ENCODE measurements at places on chromosomes 7 and 10.

DNA sequence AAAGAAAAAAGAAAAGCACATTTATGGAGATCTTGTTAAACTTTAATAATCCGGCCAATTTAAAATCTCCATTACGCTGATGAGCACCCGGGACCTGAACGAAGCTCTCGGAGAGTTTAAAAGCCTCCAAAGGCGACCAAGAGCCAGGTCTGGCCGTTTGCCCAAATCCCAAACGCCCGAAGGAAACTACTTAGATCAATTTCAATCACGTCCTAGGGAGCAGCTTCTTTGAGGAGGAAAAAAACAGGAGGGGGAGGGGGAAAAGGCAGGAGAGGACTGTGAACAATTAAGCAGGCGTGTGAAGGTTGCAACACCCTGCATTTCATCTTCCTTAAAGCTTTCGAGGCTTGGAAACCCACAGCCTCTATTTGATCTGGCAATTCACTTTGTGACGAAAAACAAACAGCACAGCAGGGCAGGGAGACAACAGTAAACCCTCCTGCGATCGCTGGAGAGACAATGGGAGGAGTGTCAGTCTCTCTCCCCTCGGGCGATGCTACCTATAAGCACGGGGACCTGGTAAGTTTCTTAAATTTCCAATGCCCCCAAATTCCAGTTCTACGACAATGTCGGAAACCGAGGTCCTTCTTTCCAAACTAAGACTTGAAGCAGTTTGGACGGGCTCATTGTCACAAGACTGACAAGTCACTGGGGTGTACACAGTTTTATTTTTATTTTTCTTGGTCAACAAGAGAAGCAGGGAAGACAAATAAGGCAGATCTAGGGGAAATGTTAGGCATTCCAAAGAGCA lies 1.2 kb downstream of the KLF6 start:
- DNase-seq, result no peak

DNA sequence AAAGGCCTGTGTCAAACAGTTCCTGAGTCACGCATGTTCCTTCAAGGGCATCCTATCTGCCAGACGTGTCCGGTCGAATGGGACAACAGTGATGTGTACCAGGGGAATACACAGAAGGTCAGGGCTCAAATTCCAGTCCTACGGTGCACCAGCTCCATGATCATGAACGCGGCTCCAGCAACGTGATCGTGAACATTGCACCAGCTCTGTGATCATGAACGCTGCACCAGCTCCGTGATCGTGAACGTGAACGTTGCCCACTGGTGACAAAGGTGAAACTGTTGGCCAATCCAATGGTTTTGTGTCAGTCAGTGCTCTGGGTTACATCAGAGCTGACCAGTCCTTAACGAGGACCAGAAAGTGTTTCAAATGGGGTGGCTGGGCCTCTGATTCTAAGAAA lies 4.3 kb upstream of the PTPRN2 start:
- DNase-seq, result no peak

GRCh38 chr10:26385443-26385842 lies 52.7 kb upstream of the APBB1IP start:
- no peak for DNase-seq

GRCh38 chr7:43905956-43906330 lies 453 bp downstream of the URGCP start:
- no peak for DNase-seq

DNA sequence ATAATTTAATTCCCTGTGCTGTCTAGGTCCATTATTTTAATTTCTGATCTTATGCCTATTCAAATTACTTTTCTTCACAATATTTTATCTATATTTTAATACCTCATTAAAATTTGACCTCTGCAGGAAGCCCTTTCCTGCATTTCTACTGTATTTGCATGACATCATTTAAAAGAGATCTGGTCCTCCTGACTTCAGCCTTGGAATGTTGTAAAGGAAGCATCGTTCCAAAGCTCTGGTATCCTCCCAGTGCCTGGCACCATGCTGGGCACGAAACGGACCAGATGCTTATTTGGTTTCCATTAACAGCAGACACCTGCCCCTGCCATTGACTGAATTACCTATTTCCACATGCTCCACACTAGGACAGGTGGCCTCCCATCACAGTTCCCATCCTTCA lies 247.5 kb downstream of the KLF6 start:
- no peak for DNase-seq

DNA sequence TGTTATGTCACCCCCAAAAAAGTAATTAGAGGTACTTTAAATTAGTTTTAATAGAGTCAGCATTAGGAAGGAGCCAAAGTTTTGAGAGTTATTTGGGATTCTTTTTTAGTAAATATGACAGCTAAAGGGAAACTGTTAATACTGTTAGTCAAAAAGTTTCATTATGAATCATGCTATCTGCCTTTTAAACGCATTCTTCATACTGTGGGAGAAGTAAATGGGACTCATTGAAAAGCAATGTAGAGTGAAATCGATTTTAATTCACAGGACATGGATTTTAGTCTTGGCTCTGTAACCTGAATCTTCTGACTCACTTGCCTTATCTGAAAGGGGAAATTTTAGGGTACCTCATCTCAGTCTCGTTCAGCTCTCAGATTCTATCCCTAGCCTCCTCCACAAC lies 105.1 kb downstream of the AASS start:
- DNase-seq, result no peak

GRCh38 chr10:71964743-71965515 lies 734 bp downstream of the CHST3 start:
- DNase-seq, result no peak

GRCh38 chr7:134789967-134790685 lies 10.7 kb downstream of the CALD1 start:
- no peak for DNase-seq

GRCh38 chr7:145009876-145010275 lies 174.0 kb upstream of the TPK1 start:
- DNase-seq, result no peak

GRCh38 chr10:98921316-98921715 lies 314.3 kb downstream of the HPSE2 start:
- no peak for DNase-seq

GRCh38 chr10:11602919-11603523 lies 8.4 kb downstream of the USP6NL start:
- DNase-seq, result no peak

DNA sequence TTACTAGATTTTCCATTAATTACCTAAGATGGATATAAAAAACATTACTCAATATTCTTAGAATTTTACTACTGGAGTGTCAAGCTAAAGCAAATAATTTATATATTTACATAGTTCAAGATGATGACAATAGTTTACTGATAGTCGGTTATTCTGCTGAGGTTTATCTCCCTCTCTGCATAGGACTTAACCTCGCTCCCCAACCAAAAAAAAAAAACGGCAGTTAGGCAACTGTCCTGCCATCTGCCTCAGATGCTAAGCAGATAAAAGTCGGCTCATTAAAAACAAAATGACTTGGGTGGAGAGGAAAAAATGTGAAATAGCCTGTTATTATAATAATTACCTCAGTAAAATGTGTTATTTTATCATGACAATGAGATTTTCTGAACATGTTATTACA lies 14.0 kb upstream of the ITGB8 start:
- no peak for DNase-seq

GRCh38 chr10:90306187-90306586 lies 551.7 kb downstream of the HTR7 start:
- DNase-seq, result no peak

Data from GOT3 (cell line).